Stimulated activated CD8-positive, alpha-beta memory T cell treated with anti-CD3 and anti-CD28 coated beads, Interleukin-15, amount 100 ng/mL, for 4 hours (primary cell): ENCODE measurements at places on chromosomes 5 and 9.

- DNase-seq = no peak
These were observed 82.2 kb upstream of the RFX3 start for GRCh38 chr9:3608011-3608410.

DNA sequence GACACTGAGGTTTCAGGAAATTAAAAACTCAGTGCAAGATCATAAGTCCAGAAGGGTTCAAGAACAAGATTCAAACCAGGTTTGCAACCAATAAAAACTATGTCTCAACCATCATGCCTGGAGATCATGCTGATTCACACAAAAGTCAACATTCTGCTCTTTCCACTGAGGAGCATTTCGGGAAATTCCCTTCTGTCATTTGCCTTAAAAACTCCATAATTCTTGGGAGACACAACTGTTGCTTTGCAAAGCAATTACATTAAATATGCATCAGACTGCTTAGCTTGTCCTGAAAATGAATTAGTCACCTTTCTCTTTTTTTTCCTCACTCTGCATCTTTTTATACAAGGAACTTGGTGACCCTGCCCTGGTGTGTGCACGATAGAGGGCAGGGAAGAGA, 275.9 kb upstream of the ZNF462 start:
- no peak for DNase-seq

DNA sequence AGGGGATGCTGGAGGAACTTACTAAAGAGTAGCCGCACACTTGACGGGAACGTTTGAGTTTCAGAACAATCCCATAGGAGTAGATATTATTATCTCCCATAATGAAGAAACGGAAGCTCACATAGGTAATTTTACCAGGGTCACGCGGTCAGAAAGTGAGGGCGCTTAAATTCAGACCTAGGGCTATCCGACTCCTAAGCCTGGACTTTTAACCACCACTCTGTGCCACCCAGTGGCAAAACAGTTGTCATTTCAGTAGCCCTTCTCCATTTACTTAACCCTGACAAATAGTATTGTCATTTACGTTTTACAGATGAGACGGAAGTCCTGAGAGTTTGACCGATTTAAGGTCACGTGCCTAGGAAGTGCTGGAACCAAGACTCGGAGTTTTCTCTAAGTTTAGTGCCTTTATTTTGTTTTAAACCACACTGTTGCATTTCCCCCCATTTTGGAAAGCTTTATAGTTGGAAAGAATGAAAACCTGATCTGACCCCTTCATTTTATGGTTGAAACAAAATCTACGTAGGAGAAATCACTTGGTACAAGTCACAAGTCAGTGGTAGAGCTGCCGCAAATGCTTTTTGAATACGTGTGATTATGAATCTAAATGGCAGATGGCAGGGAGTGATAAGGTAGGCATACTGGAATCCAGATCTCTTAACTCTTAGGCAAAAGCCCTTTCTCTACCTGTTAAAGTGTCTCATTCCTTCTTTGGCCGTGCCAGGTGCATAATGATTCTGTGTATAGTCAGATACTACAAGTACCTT, 650 bp downstream of the MRRF start:
- DNase-seq = no peak

- DNase-seq = no peak
These were observed 117.2 kb downstream of the TRPM3 start for GRCh38 chr9:71004196-71004595.

- DNase-seq = no peak
These were observed 476.1 kb upstream of the PTPRD start for GRCh38 chr9:11088821-11089374.

- DNase-seq = no peak
These were observed 276.9 kb downstream of the EFNA5 start for GRCh38 chr5:107393851-107394250.

DNA sequence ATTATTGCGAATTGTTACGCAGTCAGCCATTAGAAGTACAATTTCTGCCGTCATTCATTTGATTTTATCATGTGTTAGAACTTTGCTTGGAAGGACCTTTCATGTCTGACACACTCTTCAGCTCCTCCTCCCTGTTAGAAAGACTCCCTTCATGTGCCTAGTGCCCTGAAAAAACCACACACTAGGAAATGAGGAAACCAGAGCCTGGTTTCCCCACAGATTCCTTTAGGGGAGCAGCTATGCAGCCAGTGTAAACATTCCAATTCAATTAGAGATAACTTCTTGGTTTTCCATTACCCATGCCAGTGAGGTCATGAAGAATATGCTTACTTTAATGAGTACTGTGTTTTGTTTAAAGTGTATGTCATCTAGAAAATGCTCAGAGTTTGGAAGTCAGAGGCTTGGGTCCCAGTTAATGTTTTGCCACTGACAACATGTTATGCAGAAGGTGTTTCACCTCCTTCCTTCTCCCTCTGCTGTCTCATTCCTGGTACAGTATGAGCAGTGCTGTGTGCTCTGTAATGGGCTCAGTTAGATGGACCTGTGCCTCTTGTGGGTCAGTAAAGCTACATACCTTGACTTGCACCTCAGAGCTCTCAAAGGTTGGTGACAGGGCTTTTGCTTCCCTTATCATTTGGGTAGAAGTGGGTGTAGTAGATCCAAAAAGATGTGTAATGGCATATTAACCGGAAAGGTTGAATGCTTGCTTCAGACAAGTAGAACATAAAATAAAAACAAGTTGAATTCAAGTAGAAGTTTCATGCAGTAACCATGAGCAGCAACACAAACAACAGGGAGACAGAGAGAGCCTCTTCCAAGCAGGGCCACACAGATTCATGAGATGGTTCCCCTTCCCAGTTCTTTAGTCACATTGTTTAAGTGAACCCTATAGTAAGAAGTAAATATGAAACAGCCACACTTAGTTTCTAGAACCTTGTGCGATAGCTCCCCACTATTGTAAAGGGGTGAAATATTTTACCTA, 52.6 kb upstream of the TNFAIP8 start:
- DNase-seq = no peak

GRCh38 chr9:101229606-101230005, 155.2 kb downstream of the BAAT start:
- DNase-seq = no peak

DNA sequence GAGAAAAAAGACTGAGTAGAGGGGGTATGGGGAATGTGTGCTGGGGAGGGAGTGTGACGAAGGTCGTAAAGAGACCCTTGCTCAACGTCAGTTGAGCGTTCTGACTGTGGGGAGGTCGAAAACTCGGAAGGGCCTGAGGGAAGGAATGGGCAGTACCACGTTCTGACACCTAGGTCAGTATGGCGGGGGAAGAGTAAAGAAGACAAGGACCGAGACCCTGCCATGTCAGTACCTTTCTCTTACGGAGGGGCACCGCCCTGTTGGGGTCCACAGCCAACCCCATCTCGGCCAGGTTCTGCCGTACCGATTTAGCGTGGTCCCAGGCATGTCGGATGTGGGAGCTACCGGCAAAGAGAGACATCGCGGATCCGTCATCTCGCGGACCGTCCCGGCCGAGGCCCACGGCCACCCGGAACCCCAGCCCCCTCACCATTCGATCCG, 375 bp downstream of the NOP16 start:
- no peak for DNase-seq

GRCh38 chr9:137866226-137867141, 11.1 kb upstream of the CACNA1B start:
- no peak for DNase-seq

- no peak for DNase-seq
These were observed 47.8 kb upstream of the CDKN2AIPNL start for GRCh38 chr5:134459491-134459890.

DNA sequence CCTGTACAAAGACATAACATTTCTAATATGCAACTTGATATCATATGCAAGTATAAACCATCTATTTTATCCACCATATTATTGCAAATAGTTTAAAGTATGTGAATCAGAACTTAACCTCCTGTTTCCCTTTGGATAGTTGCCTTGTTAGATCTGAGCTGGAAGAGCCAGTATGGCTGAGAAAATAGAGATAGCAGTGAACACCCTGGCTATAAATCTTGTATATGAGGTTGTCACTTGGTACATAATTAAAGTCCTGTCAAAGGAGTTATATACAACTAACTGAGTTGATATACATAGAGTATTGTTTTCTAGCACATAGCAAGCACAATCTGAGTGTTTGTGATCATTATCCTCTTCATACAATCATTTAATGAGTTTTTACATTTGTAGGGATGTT, 272.3 kb downstream of the NTRK2 start:
- DNase-seq = no peak

GRCh38 chr5:140348104-140348503, 1.7 kb upstream of the HBEGF start:
- DNase-seq = no peak

- no peak for DNase-seq
These were observed 19.0 kb downstream of the DMGDH start for GRCh38 chr5:79050498-79050897.

- DNase-seq = no peak
These were observed 59.5 kb downstream of the ERMP1 start for GRCh38 chr9:5773324-5773999.

- DNase-seq = no peak
These were observed at the start of gene TRPM3 for GRCh38 chr9:71121275-71122021. Gene TRPM3 (minus strand): TSS chr9:71121621. CDS start chr9:71121354, 267 bp downstream.

DNA sequence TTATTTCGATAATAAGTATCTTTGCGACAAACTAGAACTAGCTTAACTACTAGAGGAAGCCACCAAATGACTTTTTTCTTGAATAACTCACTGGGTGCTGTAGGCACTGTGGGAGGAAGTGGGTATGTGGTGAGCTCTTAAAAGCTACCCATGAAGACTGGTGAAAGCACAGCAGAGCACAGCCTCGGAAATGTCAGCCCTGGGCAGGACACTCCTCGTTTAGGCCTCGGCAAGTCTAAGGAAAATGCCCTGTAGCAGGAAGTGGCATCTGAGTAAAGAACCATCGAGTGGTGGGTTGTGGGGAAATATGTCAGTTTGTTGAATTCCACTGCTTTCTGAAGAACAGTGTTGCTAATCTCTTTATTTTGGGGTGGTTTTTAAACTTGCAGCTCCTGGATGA, 44.0 kb upstream of the NCS1 start:
- peak; percentile 62 for DNase-seq

GRCh38 chr9:129483415-129484351, 137.2 kb downstream of the C9orf50 start:
- no peak for DNase-seq

- no peak for DNase-seq
These were observed 46.2 kb downstream of the NTNG2 start for GRCh38 chr9:132207839-132208615.

DNA sequence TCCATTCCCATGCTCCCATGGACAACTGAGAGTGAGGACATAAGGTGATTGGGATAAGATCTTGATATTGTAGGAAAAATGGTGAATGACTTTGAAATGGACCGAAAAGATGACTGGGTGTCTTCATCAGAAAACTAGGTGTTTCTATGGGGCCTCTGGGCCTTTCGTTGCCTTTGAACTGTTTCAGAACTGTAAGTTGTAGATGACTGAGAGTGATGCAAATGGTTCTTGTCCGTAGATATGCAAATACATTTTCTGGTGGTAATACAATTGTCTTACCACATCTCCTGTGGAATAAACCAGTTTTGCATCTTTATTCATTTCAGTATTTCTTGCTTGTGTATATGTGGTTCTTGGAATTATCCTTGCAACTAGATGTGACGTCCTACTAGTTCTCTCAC, 16.0 kb upstream of the TEX48 start:
- DNase-seq = no peak

GRCh38 chr5:1415626-1416360, 29.4 kb downstream of the SLC6A3 start:
- DNase-seq = no peak

DNA sequence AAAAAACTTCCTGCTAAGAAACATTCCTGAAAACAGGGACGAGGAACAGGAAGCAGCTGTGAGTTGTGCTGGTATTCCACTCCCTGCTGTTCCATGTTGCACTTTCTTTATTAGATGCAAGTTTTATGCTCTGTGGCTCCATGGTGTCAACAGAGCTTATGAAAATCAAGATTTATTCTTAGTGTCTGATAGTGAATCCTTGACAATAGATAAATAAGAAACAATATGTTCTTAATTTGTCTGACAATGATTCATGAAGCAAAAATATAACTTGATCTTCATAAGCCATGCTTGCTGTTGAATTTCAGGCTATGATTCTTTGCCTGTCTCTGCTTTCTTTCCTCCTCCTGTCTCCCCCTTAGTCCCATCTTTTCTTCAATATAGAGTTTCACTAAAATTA, 119.6 kb downstream of the DROSHA start:
- DNase-seq = no peak

GRCh38 chr9:133888809-133889491, 103.2 kb downstream of the VAV2 start:
- DNase-seq = no peak

DNA sequence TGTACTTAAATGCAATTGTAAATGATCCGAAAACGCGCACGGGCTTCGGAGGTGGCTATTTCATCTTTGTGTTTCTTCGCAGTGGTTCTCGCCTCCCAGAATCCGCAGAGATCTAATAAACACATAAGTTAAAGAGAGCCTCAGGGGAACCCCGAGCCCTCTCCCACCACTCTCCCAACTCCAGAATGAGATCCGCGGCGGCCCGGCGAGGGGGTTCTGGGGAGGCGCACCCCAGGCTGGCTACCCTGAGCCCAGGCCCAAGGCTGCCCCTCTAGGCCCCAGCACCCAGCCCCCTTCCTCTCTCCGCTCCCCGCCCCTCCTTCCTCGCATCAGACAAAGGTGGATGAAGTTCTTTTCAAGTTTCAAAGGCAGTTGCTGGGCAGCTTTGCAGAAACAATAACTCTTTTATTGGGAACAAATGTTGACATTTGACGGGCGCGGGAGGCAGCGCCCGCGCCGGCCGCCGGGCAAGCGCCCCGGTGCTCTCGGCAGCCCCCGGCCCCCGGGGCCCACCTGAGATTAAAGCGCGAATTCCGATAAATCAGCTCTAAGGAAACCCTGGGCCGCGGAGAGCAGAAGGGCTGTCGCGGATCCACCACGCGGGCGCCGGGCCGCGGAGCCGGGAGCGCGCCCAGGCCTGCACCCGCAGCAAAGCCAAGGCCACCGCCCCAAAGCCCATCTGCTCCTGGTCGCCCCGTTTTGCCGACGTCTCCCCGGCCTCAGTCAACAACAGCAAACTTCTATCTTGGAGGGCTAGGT, 8.4 kb downstream of the IRX2 start:
- DNase-seq = no peak

- no peak for DNase-seq
These were observed 38.9 kb downstream of the POLK start for GRCh38 chr5:75550597-75550996.
